Colonic mucosa (tissue), 4 donors: ENCODE measurements at places on chromosomes 5 and 9.

DNA sequence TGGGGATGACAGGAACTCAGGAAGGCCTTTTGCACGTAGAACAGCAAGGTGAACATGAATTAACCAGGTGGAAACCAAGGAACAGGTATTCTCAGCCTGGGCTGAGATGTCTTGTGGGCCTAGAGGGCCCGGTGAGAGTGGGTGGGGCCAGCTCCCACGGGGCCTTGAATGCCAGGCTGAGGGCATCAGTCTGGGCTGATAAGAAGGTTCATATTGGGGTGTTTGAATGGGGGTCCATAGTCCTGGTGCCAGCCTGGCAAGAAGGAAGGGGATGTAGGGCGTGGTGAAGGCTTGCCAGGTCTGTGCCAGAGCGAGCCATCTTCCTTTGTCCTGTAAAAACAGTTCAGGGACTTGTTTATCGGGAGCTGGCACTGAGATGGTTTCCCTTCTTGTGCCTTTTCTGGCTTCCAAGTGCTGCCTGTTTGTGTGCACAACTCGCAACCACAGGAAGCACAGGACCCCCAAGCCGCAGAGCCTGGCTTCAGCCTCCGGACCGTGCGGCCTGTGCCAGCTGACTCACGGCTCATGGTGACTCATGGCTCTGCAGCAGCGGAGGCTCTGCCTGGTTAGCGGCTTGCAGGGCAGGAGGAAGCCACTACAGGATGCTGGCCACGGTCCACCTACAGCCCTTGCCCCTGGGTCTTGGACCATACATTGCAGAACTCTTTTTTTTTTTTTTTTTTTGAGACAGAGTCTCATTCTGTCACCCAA lies 2.4 kb downstream of the CARD19 start:
- peak; percentile 72 for DNase-seq

GRCh38 chr9:87286506-87286905 lies 211.2 kb upstream of the DAPK1 start:
- DNase-seq = no peak

- DNase-seq = no peak
Measured at GRCh38 chr9:134069480-134070399, 1.9 kb upstream of the BRD3 start.

DNA sequence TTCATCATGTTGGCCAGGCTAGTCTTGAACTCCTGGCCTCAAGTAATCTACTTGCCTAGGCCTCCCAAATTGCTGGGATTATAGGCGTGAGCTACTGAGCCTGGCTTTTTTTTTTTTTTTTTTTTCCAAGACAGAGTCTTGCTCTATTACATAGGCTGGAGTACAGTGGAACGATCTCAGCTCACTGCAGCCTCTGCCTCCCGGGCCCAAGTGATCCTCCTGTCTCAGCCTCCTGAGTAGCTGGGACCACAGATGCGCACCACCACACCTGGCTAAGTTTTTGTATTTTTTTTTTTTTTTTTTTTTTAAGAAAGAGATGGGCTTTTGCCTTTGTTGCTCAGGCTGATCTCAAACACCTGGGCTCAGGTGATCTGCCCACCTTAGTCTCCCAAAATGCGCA lies 26.2 kb upstream of the GPR21 start:
- no peak for DNase-seq

GRCh38 chr9:104873489-104873850 lies 54.5 kb downstream of the ABCA1 start:
- no peak for DNase-seq

DNA sequence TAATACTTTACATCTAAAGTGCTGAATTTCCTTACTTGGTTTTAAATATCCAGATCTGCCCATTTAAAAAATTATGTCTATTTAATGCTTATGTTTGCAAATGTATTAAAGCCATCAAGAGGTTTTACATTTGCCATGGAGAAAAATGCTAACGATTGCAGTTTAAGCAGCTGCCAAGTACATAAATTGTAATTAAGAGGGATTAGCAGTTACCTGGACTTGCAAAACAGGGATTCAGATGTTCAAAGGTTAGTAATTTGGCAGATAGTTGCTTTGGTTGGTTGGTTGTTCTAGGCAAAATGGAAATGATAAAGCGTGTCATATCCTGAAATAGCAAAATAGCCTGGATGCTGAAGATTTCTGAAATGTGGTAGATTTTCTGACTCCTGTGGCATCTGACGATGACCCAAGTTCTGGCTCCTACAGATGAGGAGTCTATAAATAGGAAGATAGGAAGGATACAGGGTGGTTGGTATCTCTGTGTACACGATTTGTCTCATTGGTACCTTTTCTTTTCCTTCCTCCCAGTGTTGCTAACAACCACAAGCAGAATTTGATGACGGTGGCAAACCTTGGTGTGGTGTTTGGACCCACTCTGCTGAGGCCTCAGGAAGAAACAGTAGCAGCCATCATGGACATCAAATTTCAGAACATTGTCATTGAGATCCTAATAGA lies 282.9 kb downstream of the NR3C1 start:
- no peak for DNase-seq

DNA sequence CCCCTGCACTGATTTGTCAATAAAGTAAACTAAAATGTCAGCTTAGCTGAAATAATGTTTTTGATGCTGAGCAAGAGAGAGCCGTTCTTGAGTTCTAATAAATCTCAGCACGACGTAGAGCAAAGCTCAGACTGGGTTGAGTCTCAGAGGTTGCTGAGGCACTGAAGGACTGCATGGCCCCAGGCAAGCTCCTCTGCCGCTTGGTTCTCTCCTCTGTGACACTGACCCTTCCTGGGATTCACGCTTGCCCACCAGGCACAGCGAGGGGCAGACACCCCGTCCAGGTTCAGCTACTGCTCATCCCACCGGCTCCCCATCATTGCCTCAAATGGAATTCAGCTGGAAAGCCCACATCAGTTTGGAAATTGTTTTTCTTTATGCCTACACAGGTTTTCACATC lies 129.8 kb downstream of the IRX2 start:
- DNase-seq = no peak

DNA sequence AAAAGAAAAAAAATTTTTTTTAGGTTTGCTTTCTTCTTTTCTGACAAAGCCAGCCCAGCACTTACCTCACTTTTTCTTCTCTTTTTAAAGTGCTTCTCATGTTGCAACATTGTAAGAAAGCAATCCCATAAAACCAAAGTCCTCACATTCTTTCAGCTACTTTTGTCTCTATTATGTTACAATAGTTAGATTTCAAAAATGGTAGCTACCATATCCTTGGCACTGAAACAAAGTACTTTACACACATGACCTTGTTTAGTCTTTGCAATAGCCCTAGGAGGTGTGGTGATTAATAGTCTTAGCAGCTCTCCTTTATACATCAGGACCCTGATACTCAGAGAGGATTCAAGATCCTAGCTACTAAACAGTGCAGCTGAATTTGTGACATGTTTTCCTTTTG lies 23.5 kb upstream of the CARTPT start:
- DNase-seq = no peak

DNA sequence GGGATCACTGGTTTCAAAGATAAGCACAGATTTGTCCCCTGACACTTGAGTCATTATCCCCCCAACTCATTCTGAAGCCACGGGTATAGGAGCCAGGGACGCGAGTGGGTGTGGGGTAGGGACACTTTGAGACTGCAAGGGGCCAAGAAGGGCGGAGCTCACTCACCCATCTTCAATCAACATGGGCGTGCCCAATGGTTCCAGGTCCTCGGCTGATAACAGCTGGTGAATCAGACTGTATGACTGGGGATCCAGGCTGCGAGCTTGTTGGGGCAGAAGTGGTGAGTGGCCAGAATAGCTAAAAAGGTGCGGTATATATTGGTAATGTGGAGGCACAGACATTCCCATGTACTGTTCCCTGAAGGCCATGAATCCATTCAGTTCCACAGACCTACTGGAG lies 30.7 kb upstream of the NR5A1 start:
- DNase-seq = peak; percentile 28

DNA sequence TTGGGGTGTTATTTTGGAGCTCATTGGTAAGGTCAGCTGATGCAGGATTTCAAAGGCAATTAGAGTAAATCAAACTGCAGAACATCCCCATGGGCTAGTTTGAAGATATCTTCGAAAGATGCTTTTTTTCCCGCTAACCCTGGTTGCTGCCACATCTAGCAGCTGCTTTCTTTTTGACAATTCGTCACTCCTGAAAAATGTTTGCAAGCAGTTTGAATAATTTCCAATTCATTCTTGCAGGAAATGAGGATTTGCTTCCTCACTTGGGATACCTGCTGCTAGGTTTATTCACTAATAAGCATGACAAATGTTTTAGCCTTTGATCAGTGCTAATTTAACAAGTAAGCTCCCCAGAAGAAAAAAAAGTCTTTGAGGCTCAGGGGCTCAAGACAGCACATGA lies 649.6 kb upstream of the RORB start:
- no peak for DNase-seq

DNA sequence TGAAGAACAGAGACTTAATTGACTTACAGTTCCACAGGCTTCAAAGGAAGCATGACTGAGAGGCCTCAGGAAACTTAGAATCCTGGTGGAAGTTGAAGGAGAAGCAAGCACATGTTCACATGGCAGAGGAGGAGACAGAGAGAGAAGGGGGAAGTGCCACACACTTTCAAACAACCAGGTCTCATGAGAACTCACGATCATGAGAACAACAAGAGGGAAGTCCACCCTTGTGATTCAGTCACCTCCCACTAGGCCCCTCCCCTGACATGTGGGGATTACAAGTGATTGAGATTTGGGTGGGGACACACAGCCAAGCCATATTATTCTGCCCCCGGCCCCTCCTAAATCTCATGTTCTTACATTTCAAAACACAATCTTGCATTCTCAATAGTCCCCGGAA lies 19.5 kb downstream of the NR3C1 start:
- DNase-seq = no peak

DNA sequence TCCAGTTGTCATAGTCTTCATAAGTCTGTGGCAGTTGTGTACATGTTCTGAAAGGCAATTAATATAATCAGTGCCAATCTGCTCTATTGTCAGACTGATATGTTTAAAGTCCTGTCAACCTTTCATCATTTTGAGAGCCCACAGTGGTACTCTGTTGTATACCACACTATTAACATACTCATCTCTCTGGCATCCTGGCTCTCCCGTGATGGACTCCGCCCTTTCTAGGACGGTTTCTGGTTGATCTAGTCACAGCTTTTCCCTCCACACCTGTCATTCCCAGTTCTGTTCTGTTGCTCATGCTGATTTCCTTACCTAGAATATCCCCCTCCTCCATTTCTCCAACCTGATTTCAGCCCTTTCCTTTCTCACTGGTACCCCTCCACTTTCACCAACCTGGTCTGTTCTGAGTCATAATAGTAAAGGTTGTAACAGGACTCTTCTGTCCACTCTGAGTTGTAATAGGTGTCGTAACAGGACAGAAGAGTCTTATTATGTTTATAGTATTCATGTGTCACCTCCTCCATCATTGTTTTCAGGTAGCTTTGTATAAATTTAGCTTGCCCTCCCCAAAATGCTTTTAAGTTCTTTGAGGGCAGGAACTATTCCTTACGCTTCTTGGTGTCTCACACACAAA lies 4.1 kb downstream of the PTCD2 start:
- DNase-seq = no peak

- DNase-seq = no peak
Measured at GRCh38 chr9:114229295-114229694, 74.0 kb downstream of the COL27A1 start.

DNA sequence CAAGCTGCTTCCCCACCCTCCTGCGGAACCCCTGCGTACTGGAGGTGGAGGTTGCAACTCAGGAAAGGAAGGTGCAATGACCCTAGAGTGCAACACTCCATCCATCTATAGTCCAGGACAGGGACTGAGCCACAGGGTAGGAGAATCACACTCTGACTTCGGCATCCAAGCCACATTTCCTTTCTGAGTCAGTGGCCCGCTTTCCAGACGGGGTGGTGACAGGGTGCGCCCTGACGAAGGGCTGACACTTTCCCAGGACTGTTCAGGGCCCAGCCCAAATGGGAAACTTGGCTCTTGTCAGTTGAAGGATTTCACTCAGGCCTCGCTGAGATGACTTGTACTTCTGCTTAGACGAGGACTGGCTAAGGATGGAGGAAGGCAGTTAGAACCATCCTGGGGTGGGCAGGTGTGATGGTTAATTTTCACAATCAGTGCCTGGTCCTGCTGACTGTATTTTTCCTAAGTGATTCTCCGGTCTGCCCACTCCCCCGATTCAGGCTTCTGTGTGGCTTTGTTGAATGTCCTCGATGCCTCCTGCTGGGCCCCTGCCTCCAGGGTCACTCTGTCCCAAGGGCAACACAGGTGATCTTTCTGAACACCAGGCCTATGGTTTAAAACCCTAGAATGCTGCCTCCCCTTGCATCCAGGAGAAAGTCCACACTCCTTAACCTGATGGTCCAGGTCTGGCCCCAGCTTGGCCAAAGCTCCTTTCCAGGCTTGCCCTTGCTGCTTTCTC lies 228.1 kb downstream of the FSTL4 start:
- DNase-seq = no peak

DNA sequence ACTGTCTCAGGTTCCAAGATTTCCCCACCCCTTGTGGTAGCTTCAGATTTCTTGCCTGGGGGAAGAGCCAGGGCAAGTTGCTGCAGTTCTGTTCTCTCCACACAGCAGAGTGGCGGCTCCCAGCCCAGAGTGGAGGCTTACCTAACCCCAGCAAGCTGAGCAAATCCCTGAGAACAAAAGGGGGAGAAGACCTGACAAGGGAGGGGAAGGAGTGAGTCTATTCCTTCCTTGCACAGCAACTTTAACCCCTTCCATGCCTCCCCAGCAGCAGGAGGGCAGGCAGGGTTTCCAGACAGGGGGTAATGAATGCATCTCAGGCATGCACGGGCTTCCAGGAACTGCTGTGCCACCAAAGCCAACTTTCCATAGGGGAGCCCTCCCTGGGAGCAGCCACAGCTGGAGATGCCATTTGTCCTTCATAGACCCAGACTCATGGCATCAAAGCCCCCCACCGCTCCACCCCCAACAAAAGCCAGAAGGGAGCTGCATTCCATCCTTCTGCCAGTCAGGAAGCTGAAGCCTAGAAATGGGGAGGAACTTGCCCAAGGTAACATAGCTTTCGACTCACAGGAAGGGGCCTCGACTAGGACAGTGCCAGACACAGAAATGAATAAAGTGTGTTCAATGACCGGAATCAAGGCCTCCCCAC lies 28.8 kb upstream of the FAT2 start:
- DNase-seq = no peak

- no peak for DNase-seq
Measured at GRCh38 chr5:67674159-67674655, 477.6 kb upstream of the CD180 start.

GRCh38 chr9:134858051-134858841 lies 22.4 kb upstream of the FCN2 start:
- DNase-seq = no peak

DNA sequence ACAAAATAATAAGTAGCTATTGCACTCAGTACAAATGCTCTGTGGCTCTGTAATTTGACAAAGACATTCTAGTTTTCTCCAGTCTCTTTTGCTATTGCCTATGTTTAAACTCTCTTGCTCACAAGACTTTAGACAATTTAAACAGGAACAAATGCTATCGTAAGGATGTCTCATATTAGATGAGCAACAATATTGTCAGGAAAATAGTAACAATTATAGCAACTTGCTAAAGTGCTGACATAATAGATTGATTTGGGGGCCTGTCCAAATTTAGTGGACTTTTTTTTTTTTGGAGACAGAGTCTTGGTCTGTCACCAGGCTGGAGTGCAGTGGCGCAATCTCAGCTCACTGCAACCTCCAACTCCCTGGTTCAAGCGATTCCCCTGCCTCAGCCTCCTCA lies 11.8 kb downstream of the KIF2A start:
- no peak for DNase-seq

GRCh38 chr5:174837919-174838902 lies 113.8 kb downstream of the MSX2 start:
- peak; percentile 22 for DNase-seq
